ENCODE measurements at places on chromosomes 7 and 10.
A peak's percentile ranks its signal among the peaks of the same experiment; 100 is the strongest.

GRCh38 chr7:155363852-155364600 is 66.3 kb downstream of the INSIG1 start:
- no peak for DNase-seq

DNA sequence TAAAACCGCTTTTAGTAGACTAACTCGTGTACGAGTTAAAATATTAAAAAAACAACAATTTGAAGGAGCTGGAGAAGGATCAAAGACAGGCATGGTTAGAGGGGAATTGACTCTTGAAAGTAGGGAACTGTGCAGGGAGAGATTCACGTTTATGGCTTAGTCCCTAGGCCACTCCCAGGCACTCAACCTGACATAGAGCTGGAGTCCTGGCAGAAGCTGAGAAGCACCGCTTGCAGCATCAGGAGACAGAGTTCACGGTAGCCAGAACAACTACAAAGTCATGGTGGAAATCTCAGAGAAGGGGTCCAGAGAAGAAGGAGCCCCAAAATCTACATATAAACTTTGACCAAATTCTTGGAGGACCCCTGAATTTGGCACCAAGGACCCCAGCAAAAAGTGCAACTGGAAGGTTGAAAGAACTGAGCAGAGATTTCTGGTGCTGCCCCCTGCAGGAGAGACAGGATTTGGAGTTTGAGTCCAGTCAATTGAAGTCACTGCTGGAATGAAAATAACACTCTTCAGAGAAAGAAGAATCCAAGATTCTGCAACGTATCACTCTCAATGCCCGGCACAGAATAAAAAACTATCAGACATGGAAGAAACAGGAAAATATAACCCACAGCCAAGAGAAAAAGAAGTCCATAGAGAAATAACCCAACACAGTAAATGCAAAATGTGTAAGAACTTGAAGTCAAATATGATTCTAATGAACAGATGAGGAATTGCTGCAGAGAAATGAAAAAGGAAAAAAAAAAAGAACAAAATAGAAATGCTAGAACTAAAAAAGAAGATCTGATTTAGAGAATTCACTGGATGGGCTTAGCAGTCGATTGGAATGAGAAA is 493.3 kb upstream of the PODXL start:
- peak; percentile 58 for DNase-seq

- DNase-seq: no peak
Measured at GRCh38 chr10:24716295-24716694, 7.4 kb downstream of the ARHGAP21 start.

GRCh38 chr7:42686594-42687156 is 225.2 kb downstream of the C7orf25 start:
- no peak for DNase-seq

GRCh38 chr7:29878081-29878688 is 71.9 kb downstream of the WIPF3 start:
- DNase-seq: peak; percentile 20

DNA sequence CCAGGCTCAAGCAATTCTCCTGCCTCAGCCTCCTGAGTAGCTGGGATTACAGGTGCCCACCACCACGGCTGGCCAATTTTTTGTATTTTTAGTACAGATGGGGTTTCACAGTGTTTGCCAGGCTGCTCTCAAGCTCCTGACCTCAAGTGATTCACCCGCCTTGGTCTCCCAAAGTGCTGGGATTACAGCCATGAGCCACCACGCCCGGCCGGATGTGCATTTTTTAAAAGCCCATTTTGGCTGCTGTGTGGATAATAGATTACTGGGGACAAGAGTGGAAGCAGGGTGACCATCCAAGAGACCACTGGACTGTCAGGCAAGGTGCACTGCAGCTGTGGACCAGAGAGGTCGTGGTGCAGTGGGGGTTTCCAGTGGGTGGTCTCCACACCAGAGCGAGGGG is 21.4 kb downstream of the HKDC1 start:
- no peak for DNase-seq

DNA sequence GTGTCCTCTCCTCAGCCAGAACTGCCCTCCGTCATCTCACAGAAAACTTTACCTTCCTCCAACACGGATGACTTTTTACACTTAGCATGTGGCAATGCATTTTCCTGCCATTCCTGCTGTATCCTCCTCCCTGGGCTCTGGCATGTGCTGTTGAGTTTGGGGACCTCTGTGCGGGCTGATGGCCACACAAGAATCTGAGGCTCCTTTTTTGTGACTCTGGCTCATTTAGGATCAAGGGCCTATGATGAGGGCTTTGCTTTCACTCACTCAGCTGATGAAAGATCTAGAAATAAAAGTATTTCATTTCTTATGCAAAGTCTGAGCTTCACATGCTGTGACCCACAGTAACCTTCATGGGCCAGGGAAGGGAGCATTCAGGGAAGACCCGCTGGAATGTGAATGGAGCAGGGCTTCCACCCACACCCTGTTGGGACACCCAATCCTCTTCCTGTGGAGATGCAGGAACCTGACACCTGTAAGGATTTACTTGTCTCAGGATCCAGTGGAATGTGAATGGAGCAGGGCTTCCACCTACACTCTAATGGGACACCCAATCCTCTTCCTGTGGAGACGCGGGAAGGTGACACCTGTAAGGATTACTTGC is 500.3 kb upstream of the MKI67 start:
- DNase-seq: no peak

- no peak for DNase-seq
Measured at GRCh38 chr10:31484431-31485135, 165.6 kb downstream of the ZEB1 start.

DNA sequence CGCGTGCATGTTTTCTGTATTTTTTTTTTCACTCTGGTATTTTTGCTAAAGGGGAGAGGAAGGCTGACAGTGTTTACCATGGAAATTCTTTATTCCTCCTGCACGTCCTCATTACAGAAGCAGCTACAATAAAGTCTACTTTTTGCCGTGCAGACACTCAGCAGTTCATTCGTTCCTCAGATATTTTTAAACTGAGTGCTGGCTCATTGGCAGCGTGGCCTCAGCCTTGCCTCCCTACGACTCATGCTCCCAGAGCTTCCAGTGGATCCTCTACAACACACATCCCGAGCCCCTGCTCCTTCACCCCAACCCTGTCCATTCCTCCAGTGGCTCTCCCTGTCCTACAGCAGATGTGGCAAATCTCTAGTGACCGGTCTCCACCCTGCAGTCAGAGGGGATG is 239.2 kb upstream of the ZMIZ1 start:
- no peak for DNase-seq

DNA sequence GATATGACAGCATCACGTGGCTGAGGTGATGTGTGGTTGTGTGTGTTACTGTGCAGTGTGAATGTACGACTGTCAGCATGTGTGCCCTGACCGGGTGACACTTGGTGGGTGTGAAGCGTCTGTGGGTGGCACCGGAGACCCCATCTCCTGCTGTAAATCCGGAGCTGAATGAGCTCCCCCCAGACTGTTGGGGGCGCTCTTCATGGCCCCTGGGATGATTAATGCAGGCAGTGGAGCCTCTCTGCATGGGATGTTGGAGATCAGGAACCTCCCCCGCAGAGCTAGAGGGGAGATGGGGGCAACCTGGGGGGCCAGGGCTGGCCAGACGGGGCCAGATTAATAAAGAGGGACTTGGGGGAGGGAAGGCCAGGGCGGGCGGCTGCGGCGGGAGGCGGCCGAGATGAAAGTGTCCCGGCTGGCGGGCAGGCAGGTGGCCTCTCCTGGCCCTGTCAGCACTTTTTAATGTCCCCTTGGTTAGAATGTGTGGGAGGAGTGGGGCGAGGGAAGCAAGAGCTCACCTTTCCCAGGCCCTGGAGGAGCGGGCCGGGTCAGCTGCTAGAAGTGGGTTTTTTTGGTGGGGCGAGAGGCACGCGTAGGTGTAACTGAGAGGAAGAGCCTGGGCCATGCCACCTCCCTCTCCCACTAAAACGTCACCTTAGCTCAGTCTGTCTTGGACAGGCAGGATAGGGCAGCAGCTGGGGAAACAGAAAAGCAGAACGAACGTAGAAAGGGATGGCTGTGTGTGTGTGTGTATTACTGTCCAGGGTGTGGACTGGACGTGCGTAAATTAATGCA is 34.1 kb downstream of the HIF1AN start:
- DNase-seq: peak; percentile 61

GRCh38 chr10:32943395-32943794 is 14.6 kb downstream of the ITGB1 start:
- DNase-seq: no peak

- DNase-seq: peak; percentile 14
Measured at GRCh38 chr10:630581-631073, 58.8 kb downstream of the DIP2C start.

DNA sequence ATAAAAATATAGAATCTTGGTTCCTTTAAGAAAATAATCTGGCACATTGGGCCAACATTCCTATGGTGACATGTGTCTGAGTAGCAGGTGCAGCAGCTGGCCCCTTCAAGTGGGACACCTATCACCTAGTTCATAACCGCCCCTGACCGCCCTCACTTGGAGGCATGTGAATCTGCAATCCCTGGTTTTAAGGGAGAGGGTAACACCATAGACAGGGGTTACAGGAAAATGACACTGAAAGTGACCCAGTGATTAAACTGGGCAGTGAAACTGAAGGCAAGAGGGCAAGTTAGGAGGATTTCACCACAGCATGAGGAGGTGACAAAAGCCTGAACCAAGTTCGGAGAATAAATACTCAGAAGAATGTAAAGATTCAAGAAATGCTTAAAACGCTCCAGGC is 1.1 kb downstream of the RSU1 start:
- no peak for DNase-seq

GRCh38 chr7:96920713-96921112 is 84.6 kb upstream of the DLX6 start:
- no peak for DNase-seq

- no peak for DNase-seq
Measured at GRCh38 chr10:45644527-45644926, 28.0 kb downstream of the ZFAND4 start.

DNA sequence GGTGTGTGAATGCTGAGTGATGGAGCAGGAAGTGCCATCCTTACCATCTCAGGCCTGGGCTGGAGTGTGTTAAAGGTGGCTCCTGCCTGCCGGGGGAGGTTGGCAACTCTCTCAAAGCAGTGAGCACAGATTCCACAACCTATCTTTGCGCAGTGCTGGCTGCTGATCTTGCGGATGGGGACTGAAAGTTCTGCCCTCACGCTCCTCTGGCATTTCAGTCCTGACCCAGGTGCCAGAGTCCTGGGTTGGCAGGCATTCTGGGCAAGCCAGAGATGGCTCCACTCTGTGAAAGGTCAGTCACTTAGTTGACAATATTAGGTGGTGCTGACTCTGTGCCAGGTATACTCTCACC is 315.5 kb downstream of the RPS24 start:
- no peak for DNase-seq

DNA sequence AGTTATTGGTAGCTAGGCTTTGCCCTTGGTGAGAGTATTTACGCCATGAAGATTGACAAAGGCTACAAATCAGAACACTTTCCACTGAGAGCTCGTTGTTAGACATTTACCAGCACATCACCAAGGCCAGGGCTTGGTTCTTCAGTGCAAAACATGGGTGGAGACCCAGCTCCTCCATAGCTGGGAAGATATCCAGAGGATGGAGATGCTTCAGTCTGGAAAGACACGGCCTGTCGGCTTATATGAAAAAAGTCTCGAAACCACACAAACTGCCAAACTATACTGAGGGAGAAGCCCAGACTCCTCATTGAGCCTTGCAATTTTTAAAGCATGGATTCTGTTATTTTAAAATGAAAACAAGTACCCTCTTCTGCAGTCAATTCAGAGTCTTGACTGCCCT is 83.4 kb upstream of the ANLN start:
- DNase-seq: no peak

DNA sequence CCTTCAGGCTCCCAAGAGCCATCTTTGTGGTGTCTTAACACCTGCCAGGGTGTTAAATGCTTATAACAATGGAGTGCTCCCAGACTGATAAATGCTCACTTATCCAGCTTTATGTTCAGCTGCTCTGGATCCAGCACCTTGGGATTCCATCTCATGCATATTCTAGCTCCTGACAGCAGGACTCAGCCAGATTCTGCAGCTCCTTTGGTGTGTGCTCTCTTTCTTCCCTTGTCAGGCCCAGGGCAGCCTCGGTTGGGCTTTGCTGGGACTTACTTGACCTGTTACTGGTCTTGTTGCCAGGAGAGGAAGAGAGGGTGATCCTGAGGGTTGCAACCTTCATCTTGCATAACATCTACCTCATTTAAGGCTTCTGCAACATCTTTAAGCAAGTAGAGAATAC is 59.4 kb upstream of the CCNY start:
- DNase-seq: no peak

DNA sequence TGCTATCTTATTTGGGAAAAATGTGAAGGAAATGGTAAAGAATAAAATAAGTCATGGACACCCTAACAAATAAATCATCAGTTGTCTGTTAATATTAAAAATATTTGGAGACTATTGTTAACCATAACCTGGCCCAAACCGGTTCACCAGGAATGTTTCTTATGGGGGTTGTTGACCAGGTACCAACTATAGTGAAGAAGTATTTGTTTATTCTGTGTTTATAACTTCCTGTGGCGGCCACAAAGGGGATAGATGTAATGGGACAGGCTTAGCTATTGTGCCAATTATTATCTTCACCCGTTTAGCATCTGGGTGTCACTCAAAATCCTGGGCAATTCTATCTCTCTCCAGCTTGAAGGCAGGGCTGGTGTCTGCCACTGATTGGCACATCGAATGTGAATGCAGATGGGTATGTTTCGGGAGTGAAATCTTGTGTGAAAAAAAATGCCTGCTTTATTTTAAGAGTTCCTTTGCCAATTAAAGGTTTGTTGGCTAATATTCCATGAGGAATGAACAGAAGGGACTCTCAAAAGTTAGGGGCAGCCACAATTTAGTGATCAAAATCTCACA is 500.9 kb downstream of the ARL4A start:
- no peak for DNase-seq

DNA sequence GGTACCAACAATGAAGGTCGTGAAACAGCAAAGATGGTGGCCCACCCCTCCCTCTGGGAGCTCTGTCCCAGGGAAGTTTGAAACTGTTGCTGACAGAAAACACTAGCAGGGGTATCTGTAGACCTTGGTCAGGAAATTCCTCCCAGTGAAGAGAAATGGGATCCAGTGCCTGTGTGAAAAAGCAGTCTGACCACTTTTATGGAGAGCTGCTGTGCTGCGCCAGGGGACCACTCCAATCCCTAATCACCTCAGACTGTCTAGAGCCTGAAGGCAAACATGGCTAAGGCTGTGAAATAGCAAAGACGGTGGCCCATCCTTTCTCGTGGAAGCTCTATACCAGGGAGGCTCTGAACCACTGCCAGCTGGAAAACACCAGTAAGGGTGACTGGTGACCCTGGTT is 38.3 kb upstream of the TMEM140 start:
- DNase-seq: no peak

- DNase-seq: no peak
Measured at GRCh38 chr10:112213836-112214235, 30.3 kb upstream of the GPAM start.

DNA sequence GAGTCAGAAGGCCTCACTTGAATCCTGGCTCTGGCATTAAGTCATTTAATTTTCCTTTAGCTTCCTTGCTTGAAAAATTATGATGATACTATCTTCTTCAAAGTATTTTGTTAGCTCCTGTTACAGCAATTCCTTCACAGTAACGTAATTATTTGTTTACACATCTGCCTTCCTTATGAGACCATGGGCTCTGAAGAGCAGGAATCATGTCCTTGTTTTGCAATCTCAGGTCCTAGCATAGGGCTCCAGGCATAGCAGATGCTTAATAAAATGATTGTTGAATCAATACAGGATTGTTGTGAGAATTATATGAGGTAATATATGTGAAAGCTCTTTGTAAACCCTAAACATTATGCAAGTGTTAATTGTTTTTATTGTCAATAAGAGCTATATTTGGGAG is 25.5 kb downstream of the KLHDC10 start:
- DNase-seq: no peak

GRCh38 chr7:13161125-13161524 is 473.7 kb downstream of the ARL4A start:
- DNase-seq: no peak

All from WERI-Rb-1 (cell line).